ENCODE measurements at places on chromosomes 16 and 17. TPM values are rescaled to one million over a fixed set of nuclear protein-coding genes. Genes with fewer than 3 reads are reported as not detected.

The CBFA2T3 gene
- not detected for total RNA-seq

The KCNJ18 gene
- total RNA-seq, result not detected

The SPATA2L gene
- total RNA-seq, result 12.6 TPM

- no peak for DNase-seq
Measured at GRCh38 chr16:6066652-6067051, 969.1 kb upstream of the EEF2KMT start.

The CX3CL1 gene
- total RNA-seq, result 0.32 TPM

GRCh38 chr17:67633751-67634211 is 84.0 kb upstream of the NOL11 start:
- no peak for DNase-seq

The PLD6 gene
- total RNA-seq, result 4.8 TPM

DNA sequence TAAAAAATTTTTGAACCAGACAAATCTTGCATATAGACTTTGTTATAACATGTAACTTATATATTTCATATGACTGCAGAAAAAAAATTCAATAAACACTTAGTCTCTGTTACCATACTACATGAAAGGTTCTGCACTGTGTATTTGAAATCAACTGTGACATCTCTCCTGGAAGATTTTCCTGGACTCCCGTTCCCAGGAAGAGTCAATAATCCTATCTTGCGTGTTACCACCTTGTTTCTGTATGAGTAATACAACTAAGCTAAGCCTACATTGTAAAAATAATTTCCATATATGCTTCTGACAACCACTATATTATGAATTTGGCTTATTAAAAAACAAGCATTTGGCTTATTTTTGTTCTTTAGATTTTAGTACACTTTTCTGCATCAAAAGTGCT is 665.6 kb upstream of the SOX9 start:
- no peak for DNase-seq

DNA sequence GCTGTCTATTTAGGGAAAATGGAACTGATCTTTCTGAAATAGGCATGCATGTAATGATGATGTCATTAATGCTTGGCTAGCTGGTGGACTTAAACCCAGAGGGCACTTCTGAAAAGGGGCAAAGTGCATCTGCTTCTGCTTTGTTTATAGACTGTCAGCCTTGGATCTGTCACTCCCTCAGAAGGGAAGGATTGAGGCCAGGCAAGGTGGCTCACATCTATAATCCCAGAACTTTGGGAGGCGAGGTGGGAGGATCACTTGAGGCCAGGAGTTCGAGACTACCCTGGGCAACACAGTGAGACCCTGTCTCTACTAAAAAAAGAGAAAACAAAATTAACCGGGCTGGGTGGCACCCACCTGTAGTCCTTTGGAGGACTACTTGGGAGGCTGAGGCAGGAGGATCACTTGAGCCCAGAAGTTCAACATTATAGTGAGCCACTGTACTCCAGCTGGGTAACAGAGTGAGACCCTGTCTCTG is 185.5 kb downstream of the WWOX start:
- DNase-seq, result peak; percentile 13

The CTRB2 gene
- not detected for total RNA-seq

- DNase-seq, result peak; percentile 77
Measured at GRCh38 chr16:29825145-29826044, 5.1 kb downstream of the MVP start.

The PYDC1 gene
- not detected for total RNA-seq

The ENPP7 gene
- not detected for total RNA-seq

DNA sequence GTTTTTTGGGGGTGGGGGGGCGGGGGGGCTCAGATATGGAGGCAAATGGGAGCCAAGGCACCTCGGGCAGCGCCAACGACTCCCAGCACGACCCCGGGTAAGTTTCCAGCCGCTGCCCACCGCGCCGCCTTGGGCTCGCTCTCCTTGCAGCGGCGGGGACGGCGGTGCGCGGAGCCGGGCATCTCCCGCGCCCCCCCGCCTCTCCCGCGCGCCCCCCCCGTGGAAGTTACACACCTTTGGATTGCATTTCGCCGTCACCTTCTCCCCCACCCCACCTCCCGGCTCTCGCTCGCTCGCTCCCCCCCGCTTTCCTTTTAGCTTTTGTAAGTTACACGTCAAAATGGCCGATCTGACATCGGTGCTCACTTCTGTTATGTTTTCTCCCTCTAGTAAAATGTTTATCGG is 387 bp downstream of the MSI2 start:
- DNase-seq, result peak; percentile 22

The ASGR2 gene
- total RNA-seq, result not detected
